ENCODE measurements at places on chromosomes 1 and 21.

GRCh38 chr21:46158666-46159300, 3.4 kb upstream of the FTCD start:
- no peak for DNase-seq

GRCh38 chr21:35559128-35559828, 501.0 kb downstream of the SETD4 start:
- no peak for DNase-seq

GRCh38 chr1:224219011-224219611, 36.1 kb downstream of the DEGS1 start:
- DNase-seq, result no peak

- no peak for DNase-seq
Observed at GRCh38 chr1:217097819-217098218, 374.6 kb upstream of the ESRRG start.

DNA sequence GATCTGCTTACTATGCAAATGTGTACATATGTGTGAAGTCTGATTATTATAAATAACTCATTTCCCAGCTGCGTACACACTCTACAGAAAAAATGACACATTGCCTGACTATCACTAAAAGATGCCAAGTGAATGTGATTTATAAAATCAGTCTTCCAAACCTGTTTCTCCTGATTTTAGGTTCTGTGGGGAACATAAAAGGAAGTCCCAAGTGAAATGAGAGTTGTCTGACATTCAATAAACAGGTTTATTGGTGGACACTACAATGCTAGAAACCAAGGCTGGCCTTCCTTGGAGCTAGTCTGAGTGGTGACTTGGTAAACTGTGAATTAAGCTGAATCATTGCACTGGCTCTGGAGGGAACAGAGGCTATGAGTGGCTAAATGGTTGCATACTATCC, 287.9 kb upstream of the ESRRG start:
- no peak for DNase-seq

All from endothelial cell (in vitro differentiated cells).